ENCODE measurements at places on chromosomes 5 and 9.

GRCh38 chr5:74767579-74767913 is 497 bp downstream of the NSA2 start:
- DNase-seq = no peak

DNA sequence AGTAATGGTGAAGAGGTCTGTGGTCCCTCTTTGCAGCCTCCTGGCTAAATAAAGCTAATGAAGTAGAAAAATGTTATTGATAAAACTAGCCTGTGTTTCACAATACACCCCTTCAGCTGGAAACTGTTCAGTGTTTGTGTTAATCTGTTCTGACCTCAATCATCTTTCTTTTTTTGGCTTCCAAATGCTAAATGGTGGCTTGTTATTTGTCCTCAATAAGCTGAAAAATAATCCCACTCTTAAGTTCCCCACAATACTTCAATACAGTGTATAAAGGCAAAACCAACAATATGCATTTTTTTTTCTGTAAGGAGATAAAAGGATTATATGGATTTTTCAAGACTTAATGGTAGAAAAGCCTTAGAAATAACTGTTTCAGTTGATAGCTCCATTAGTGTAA is 560.5 kb downstream of the TUSC1 start:
- no peak for DNase-seq

DNA sequence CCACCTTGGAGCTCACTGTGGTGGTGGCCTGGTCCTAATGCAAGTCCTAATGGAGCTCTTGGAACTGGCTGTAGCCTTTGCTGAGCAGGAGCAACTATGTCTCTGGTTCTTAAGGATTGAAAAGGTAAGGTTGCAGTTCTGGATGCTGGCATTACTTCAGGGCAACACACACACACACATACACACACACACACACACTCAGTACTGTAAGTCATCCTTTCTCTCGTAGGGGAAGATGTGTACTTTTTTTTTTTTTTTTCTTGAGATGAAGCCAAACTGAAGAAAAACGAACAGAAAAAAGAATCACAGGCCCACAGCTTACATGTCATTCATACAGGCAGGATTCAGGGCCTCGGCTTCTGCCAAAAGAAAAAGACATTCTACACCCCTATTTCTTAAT is 81.1 kb upstream of the RPS23 start:
- no peak for DNase-seq

- no peak for DNase-seq
Observed at GRCh38 chr5:139422307-139422893, 16.9 kb downstream of the DNAJC18 start.

- DNase-seq = no peak
Observed at GRCh38 chr5:142900927-142901326, 130.8 kb downstream of the ARHGAP26 start.

DNA sequence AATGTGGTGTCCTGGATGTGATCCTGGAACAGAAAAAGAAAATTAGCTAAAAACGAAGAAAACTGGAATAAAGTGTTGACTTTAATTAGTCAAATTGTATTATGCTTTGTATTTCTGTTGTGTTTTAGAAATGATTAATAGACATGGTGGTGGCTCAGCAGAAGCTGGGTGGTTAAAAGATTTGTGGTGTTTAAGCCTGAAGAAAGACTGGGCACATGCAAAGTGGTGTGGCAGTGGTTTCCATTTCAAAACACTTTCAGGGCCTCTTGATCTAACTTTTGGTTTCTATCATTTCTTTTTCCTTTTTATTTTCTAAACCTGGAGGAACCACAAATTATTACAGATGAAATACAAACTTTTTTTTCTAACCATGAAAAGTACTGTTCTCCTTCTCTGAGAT is 44.1 kb downstream of the ADGRV1 start:
- no peak for DNase-seq

GRCh38 chr9:109192732-109193361 is 25.8 kb upstream of the FRRS1L start:
- no peak for DNase-seq

Measured in aorta (tissue), 5 donors.